Thyroid gland (tissue), 4 donors: ENCODE measurements at places on chromosomes 13 and 19.

GRCh38 chr13:35471706-35472322 is 4.7 kb downstream of the MAB21L1 start:
- H3K4me1 ChIP-seq = no peaks in the 10 kb centered on the region
- no peaks in the 10 kb centered on the region for H3K27me3 ChIP-seq
- peak overlapping the region; percentile 18 for H3K27ac ChIP-seq

DNA sequence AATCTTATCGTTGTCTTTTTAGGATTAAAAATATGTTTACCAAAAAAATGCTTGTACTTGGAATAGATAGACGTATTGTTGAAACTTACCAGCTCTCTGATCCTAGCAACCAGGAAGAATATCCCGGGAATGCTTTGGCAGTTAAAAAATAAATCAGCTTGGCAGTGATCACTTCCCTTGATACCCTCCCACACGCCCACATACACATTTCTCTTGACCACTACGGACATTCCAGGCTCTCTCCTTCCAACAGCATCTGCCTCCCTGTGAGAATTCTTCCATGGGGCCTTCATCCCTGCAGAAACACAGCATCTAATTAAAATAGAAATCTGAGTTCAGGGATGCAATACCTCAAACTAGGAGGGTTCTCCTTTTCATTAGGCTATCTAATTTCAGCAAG is 57.9 kb downstream of the THSD1 start:
- no peaks in the 10 kb centered on the region for H3K36me3 ChIP-seq
- no peak for DNase-seq

DNA sequence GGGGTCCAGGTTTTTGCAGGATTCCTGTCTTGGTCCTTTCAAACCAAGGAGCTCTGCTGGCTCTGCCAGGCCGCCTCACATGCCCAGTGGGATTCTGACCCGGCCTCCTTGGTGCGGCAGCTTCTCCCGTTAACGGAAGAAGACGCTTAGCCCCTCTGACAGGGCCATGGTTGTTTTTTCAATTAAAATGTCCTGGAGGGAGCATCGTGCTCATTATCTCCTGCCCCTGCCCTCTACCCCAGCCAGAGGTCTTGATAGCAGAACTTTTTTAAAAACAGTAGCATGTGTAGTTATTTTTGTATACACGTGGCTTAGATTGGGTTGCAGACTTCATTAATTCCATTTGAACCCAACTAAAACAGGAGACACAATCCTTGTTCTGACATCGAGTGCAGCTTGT is 11.5 kb upstream of the RPS15 start:
- DNase-seq = no peak
- H3K36me3 ChIP-seq = peaks cover 58% of the 10 kb centered on the region
- no peak overlapping the region for H3K4me3 ChIP-seq
- no peaks in the 10 kb centered on the region for H3K27me3 ChIP-seq

DNA sequence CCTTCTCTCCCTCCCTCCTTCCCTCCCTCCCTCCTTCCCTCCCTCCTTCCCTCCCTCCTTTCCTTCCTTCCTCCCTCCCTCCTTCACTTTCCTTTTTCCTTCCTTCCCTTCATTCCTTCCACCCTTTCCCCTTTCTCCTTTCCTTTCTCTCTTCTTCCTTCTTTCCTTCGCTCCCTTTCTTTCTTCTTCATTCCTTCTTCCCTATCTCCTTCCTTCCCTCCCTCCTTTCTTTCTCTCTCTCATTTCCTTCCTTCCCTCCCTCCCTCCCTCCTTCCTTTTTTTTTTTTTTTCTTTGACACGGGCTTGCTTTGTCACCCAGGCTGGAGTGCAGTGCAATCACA is 105.5 kb downstream of the IER2 start:
- no peak overlapping the region for H3K27ac ChIP-seq
- no peak overlapping the region for H3K4me3 ChIP-seq
- no peaks in the 10 kb centered on the region for H3K4me1 ChIP-seq

DNA sequence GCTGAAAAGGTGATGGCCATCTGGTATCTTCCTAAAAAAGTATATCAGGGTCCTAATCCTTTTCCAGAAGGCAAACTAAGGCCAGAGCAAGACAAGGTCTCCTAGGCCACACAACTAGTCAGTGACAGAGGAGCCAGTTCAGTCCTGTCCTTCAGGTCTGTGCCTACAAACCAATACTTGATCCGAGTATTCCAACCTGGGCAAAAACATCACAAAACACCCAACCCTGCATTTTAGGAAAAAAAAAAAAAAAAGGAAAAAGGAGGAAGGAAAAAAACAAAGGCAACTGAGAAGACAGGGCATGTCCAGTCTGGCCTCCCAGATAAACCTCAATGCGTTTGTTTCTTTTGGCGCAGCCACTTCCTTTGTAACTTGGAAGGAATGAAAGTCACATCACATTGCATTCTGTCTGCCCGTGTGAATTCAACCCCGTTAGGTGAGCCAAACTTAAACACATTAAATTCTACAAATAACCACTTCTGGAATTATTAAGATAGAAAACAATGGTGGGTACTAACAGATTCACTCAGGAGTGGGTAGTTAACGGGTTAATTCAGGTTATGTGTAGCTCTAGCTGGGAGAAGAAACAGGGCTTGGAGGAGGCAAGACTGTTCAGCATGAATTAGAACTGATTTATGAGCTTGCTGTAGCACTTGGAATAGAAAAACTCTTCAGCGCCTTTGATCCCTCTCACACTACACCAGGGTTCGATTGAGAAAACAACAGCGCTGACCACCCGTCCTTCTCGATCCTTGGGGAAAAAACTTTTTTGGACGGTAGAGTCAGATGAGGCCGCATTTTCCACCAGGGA is 43.0 kb upstream of the HNRNPA1L2 start:
- H3K27ac ChIP-seq = peak overlapping the region; percentile 82
- no peaks in the 10 kb centered on the region for H3K36me3 ChIP-seq
- peak; percentile 13 for DNase-seq

- no peak overlapping the region for H3K4me3 ChIP-seq
- H3K27me3 ChIP-seq = no peaks in the 10 kb centered on the region
- H3K27ac ChIP-seq = no peak overlapping the region
- no peaks in the 10 kb centered on the region for H3K4me1 ChIP-seq
- DNase-seq = no peak
- H3K36me3 ChIP-seq = no peaks in the 10 kb centered on the region
These were observed 205.3 kb upstream of the DACH1 start for GRCh38 chr13:72072261-72072660.

- no peaks in the 10 kb centered on the region for H3K4me1 ChIP-seq
- no peaks in the 10 kb centered on the region for H3K27me3 ChIP-seq
- no peaks in the 10 kb centered on the region for H3K36me3 ChIP-seq
- no peak overlapping the region for H3K27ac ChIP-seq
These were observed 27.3 kb upstream of the FXYD3 start for GRCh38 chr19:35088131-35088913.

- H3K4me1 ChIP-seq = peaks cover 24% of the 10 kb centered on the region
- no peak overlapping the region for H3K27ac ChIP-seq
- no peak overlapping the region for H3K4me3 ChIP-seq
- no peak for DNase-seq
These were observed 4.2 kb downstream of the SSBP4 start for GRCh38 chr19:18423258-18424020.

GRCh38 chr13:28316836-28317235 is 178.1 kb downstream of the FLT1 start:
- H3K4me3 ChIP-seq = no peak overlapping the region
- H3K4me1 ChIP-seq = no peaks in the 10 kb centered on the region
- no peaks in the 10 kb centered on the region for H3K36me3 ChIP-seq
- H3K27ac ChIP-seq = no peak overlapping the region
- no peaks in the 10 kb centered on the region for H3K27me3 ChIP-seq
- DNase-seq = no peak

DNA sequence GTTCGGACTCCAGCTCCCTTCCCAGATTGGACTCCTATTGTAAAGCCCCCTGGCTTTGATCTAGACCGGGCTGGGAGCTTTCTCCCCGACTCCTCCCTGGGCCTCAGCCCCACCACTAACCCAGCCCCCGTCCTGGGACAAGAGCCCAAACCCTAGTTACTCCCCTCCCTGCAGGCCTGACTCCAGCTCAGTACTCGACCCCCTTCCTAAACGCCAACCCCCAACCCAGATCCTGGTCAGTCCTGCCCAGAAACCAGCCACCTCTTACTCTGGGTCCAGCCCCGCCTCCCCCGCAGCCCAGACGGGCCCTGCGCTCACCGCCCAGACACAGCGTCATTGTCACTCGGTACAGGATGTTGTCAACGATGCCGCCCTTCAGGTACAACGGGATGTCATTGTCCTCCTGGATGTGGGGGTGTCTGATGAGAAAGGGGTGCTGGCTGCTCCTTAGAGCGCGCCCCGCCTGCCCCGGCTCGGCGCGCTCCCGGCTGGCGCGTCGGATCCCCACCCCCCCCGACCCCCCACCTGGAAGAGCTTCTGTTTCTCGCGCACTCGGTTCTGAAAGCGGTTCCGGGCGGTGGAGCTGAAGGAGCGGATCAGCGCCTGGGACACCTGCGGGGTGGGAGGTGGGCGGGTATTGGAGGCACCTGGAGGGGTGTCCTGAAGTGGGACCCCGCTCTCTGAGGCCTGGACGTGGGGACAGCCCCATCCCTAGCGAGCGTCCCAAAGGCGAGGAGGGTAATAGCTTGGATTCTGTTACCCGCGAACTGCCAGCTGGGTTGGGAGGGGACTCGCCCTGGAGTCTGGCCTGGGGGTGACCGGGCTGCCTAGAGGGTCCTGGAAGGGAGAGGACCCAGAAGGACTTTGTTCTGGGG is 866 bp downstream of the COX7A1 start:
- peak overlapping the region; percentile 59 for H3K4me3 ChIP-seq
- H3K27ac ChIP-seq = peak overlapping the region; percentile 94
- peaks cover 41% of the 10 kb centered on the region for H3K36me3 ChIP-seq
- no peaks in the 10 kb centered on the region for H3K27me3 ChIP-seq
- DNase-seq = peak; percentile 65
- H3K4me1 ChIP-seq = no peaks in the 10 kb centered on the region

GRCh38 chr13:71312923-71313322 is 554.1 kb downstream of the DACH1 start:
- no peak overlapping the region for H3K4me3 ChIP-seq
- H3K36me3 ChIP-seq = no peaks in the 10 kb centered on the region
- no peak overlapping the region for H3K27ac ChIP-seq
- no peak for DNase-seq

GRCh38 chr19:33302175-33302973 is at the start of gene CEBPA:
Gene CEBPA, minus strand, starts transcription at chr19:33302534. Its CDS starts 120 bp downstream, at chr19:33302414.
- H3K36me3 ChIP-seq = no peaks in the 10 kb centered on the region
- DNase-seq = peak; percentile 85
- peak within 1 kb of the TSS; percentile 59 for H3K4me3 ChIP-seq
- peak within 1 kb of the TSS; percentile 84 for H3K27ac ChIP-seq
- H3K27me3 ChIP-seq = no peaks in the 10 kb centered on the region
- H3K4me1 ChIP-seq = peaks cover 26% of the 10 kb centered on the region

GRCh38 chr13:77335543-77335942 is 8.6 kb upstream of the MYCBP2 start:
- H3K4me3 ChIP-seq = no peak overlapping the region
- no peaks in the 10 kb centered on the region for H3K4me1 ChIP-seq
- H3K27ac ChIP-seq = no peak overlapping the region
- H3K36me3 ChIP-seq = no peaks in the 10 kb centered on the region
